Stimulated activated CD8-positive, alpha-beta memory T cell treated with anti-CD3 and anti-CD28 coated beads, Interleukin-4, amount 100 ng/mL, for 1 hour (primary cell): ENCODE measurements at places on chromosomes 3 and 15.

DNA sequence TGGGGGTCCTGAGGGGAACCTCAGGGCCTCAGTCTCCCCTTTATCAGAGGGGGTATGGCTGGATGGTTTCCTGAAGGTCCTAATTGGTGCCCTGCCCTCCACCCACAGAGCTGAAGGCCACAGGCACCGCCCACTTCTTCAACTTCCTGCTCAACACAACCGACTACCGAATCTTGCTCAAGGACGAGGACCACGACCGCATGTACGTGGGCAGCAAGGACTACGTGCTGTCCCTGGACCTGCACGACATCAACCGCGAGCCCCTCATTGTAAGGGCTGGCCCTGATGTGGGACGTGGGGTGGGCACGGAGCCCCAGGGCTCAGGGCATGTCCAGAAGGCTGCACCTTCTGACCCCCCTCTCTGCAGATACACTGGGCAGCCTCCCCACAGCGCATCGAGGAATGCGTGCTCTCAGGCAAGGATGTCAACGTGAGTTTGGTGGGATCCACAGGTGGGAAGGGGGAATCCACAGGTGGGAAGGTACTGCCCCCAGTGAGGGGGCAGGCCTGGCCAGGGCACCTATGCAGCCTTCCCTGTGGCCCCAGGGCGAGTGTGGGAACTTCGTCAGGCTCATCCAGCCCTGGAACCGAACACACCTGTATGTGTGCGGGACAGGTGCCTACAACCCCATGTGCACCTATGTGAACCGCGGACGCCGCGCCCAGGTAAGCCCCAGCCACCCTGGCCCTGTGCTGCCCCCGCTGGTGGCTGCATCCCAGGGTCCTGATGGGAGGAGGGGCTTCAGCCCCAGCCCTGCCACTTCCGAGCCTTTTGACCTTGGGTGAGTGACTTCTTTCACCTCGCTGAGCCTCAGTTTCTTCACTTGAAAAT is 17.5 kb upstream of the GNAT1 start:
- DNase-seq = no peak

GRCh38 chr3:186115239-186115996 is 6.5 kb upstream of the ETV5 start:
- DNase-seq = no peak

DNA sequence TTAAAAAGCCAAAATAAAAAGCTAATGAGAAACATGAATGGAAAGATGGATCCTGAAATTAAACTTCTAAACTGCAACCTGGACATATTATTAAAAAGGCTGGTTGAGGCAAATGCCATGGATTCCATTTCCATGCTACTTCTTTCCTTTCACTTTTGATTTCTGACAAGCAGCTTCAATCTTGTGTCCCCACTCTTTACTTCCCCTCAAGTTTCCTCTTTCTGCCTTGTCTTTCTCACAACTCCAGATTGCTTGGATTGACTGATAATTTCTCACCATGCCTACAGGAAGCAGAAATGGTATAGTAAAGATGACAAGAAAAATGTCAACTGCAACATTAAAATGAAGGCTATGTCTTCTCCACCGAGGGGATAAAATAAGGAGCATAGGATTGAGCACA is 1136.7 kb downstream of the TUSC7 start:
- no peak for DNase-seq

- DNase-seq = no peak
Measured at GRCh38 chr3:13210221-13210975, 137.2 kb upstream of the IQSEC1 start.

GRCh38 chr15:69144530-69144929 is 15.9 kb upstream of the GLCE start:
- no peak for DNase-seq

DNA sequence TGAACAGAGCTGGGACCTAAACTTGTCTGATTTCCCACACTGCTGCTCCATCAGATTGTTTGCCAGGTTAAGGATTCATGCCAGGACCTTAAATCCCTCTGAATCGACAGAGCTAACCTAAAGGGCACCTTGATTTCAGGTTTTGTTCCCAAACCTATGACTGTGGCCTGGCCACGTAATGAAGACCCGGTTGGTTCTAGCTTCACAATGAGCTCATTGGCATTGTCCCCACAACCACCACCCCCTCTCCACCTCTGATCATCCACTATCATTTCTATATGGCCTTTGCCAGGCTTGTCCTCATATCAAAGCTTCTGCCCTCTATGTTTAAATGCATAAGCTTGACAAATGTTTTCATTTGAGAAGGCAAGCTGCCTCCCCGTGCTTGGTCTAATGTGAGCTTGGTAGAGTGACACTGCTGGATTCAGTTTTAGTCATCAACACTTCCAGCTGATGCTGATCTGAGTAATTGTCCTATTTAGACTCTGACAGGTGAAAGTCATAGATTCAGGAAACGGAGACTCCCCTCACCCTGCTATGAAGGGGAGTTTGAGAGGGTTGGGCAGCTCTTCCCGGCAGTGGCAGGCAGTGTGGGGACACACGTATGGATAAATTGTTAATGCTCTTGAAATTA is 407.1 kb upstream of the CFAP20DC start:
- no peak for DNase-seq
